Activated CD8-positive, alpha-beta memory T cell treated with anti-CD3 and anti-CD28 coated beads for 4 hours (primary cell): ENCODE measurements at places on chromosomes 13 and 19.

DNA sequence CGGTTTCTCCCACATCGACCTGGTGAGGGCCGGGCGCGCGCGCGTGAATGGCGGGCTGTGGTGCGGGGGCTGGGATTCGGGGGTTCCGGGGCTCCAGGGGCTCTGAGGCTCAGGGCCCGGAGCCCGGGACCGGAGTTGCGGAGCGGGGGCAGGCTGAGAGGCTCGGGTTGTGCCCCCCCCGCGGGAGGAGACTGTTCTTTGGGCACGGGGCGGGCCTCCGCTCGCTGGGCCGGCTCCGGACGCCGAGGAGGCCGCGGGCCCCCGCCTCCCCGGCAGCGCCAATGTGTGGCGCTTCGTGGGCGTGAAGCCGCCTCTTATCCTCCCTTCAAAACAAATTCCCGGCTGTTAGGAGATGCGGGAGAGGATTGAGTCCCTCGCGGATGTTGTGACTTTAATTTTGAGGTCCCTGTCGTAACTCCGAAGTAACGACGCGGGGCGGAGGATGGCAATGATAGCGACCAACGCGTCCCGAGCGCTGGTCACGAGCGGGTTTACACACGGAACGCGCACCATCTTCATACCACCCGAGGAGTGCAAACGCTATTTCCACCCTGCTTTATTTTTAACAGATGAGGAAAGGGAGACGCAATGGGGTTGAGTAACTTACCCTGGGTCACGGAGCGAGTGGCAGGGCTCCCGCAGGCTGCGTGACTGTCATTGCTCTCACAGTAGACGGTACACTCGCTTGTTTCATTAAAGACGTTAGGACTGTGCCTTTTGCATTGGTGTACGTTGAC is 536 bp downstream of the UBA2 start:
- DNase-seq = no peak

DNA sequence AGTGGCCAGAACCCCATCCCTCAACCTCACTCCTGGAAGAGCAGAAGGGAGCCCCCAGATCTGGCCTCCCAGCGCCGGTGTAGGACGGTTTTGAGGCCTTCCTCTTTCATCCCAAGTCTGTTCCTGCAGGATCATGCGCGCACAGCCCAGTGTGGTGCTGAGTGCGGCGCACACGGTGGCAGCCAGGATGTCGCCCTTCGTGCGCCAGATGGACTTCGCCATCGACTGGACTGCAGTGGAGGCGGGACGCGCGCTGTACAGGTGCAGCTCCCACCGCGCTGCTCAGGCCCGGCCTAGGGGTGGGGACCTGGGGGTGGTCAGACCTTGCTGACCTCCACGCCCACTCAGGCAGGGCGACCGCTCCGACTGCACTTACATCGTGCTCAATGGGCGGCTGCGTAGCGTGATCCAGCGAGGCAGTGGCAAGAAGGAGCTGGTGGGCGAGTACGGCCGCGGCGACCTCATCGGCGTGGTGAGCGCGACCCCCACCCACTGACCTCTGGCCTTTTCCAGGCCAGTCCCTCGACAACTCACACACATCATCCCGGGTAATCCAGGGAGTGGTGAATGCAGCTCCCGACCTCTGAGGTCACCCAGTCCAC is 14.8 kb downstream of the PNPLA6 start:
- no peak for DNase-seq

DNA sequence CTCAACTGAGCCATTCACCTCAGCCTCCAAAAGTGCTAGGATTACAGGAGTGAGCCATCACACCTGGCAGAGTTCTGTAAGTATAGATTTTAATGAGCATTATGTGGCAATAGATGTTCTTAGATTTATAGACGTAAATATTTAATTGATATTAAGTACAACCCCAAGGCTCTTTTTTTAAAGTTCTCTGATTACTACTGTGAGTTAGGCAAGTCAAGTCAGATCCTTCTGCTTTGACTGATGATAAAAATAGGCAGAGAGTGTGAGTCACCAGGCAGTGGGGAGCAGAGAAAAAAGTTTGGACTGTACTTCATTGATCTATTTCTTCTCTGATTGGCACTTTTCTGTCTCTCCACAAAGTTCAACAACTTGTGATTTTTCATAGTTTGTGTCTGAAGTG is 1379.9 kb downstream of the UQCRFS1 start:
- DNase-seq = no peak

- no peak for DNase-seq
Observed at GRCh38 chr19:33689868-33690267, 68.1 kb downstream of the CHST8 start.

- no peak for DNase-seq
Observed at GRCh38 chr19:19774354-19775033, 41.6 kb upstream of the ZNF14 start.

DNA sequence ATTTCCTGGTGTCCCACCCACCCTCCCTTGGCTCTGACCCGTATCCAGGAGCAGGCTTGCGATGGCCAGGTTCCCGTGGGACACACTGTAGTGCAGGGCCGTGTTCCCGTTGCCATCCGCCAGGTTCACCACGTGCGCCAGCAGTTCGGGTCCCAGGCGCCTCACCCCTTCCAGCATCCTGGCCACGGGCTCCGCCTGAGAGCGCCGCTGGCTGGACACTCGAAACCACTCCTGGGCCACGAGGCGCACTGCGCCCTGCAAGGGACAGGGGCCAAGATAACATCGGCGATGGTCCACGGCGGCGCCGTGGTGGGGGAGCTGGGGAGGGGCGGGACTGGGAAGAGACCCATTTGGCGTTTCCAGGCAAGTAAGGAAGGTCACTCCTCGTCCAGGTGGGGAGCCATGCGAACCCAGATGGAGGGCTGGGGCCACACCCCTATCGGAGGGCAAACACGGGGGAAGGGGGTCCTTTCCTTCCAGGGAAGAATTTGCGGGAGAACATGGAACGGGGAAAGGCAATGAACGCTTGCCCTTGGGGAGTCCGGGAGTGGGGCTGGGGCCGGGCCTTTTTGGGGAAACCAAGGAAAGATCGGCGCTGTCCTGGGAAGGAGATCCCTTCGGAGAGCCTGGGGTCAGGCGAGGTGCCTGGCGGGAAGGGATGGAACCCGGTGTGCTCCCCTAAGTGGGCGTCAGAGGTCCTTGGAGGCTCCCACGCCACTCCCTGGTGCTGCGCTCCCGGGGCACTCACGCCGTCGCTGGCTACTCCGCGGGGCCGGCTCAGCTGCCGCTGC is 9.9 kb downstream of the KANK3 start:
- DNase-seq = no peak

DNA sequence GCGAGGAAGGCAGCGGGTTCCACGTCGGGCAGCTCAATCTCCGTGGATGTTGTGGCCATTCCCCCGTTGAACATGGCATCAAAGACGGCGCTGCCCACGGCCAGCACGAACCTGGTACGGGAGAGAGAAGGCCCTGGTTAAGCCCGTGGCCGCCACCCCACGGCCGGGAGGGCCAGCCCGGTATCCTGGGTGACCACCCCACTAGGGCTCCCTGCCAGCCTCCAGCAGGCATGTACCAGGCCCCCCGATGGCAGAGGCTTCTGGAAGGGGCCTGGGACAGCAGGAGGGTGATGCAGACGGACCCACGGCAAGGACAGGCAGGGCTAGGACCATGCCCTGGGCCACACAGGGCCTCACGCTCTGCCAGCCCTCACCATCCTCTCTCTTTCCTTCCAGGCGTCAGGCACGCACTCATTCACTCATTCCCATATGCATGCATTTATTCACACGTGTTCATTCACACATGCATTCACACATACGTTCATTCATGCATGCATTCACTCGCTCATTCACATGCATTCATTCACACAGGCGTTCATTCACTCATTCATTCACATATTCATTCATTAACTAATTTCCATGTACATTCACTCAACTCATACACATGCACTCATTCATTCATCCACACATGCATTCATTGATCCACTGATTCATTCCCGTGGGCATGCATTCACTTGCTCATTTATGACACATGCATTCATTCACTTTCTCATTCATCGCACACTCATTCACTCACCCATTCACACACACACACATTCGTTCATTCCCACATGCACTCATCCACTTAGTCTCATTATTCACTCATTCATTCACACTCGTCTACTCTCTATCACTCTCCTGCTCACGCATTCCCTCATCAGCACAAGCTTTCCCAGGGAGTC is 17.9 kb downstream of the BTBD2 start:
- no peak for DNase-seq

GRCh38 chr13:97574926-97575325 is 141.0 kb downstream of the RAP2A start:
- DNase-seq = no peak

DNA sequence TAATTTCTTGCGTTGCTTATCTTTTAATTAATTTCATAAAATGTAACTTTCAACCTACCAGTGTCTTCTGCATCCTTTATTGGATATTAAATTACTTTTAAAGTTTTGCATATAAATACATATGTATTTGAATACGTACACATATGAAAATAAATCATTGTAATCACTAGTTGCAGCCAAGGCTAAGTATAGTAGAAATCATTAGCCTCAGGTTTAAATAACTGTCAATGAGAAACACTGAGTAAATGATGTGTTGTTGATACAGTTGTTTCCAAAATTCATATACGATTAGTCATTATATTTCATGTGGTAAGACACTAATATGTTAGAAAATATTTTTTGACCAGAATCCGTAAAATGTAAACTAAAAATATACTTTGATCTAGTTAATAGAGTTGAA is 1267.1 kb upstream of the PCDH20 start:
- no peak for DNase-seq

- no peak for DNase-seq
Observed at GRCh38 chr19:2683430-2684003, 19.0 kb downstream of the GNG7 start.

DNA sequence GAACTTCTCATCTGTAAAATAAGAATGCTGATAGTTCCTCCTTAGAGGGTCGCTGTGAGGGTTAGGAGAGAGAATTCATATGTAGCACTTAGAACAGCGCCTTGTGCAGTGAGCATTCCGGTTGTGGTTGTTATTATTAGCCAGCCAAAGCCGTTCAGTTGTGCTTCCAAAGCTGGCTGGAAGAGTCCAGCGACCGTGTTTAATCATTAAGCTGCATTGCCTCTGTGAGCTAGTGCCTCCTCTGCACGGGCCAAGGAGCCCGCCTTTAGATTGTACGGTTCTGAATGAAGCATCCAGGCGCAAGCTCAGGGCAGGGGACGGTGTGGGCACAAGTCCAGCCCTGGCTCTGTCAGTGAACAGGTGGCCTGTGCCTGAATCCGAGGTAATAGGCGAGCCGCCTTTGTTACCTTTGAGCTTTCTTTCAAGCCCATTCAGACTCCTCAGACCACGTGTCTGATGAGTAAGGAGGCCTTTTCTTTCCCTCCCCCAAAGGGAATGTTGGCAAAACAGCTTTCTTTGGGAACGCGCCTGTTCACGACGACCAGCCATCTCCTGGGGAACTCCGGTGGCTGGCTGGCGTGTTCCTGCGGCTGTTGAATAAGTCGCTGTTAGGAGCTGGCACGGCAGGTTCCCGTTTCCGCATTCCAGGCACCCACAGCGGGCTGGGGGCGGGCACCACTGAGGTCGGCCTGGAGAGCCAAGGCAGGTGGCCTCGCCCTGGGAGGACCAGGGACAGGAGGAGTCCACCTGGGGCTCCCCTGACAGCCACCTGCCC is 25.1 kb downstream of the SIPA1L3 start:
- DNase-seq = no peak

DNA sequence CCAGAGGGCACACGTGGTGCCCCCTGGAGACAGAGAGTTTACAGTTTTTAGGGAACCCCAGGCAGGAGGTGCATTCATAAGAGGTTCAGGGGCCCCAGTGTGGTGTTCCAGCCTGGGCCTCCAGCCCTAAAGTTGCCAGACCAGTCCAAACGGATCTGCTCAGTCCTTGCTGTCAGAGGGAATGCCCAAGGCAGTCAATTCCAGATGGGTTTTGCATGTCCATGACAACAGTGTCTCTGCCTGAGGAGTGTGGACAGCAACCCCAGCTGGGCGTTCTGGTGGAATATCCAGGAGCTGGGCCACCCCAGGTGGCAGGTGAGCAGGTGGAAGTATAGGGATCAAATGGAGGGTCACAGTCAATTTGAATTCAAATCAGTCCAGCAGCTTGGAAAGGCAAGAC is 25.3 kb downstream of the FBXO27 start:
- no peak for DNase-seq

DNA sequence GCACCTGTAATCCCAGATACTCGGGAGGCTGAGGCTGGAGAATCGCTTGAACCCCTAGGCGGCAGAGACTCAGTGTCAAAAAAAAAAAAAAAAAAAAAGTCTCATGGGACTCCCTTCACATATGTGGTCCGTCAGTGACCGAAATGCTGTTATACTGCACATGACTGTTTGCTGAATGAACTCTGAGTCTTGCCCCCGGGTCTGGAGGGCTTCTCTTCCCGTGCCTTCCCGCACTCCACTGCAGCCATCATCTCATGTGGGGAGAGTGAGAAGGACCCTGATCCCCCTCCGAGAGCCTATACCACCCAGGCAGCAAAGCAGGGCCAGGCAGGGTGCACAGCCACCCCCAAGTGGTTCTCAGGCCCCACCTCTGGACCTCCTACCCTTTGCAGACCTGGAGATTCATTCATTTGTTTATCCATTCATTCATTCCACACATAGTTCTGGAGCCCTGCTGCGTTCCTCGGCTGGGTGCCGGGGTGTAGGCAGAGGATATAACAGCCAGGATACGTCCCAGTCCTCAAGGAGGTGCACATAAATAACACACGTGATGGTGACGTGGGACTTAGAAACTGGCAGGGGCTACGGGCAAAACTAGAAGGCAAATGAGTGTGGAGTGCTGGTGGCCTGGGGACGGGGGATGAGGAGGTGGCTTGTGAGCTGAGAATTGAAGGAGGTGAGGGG is 14.2 kb downstream of the NDUFA11 start:
- DNase-seq = no peak

DNA sequence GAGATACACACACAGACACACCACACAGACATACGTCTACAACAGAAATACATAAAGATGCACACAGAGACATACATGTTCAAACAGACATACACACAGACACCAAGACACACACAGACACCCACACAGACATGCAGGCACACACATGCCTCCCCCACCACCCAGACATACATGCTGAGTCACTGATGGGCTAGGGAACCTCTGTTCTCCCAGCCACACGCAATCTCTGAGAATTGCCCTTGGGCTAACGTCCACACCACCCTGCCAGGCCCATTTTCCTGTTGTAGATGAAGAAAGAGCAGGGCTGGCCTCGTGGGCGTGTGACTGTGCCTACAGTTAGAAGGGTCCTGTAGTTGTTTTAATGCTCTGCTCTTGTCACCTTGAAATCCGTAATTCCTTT is 261.9 kb downstream of the KCNRG start:
- no peak for DNase-seq

GRCh38 chr13:30847650-30848307 is 58.3 kb upstream of the MEDAG start:
- DNase-seq = no peak

GRCh38 chr13:78709028-78709427 is 50.1 kb upstream of the OBI1 start:
- DNase-seq = no peak

DNA sequence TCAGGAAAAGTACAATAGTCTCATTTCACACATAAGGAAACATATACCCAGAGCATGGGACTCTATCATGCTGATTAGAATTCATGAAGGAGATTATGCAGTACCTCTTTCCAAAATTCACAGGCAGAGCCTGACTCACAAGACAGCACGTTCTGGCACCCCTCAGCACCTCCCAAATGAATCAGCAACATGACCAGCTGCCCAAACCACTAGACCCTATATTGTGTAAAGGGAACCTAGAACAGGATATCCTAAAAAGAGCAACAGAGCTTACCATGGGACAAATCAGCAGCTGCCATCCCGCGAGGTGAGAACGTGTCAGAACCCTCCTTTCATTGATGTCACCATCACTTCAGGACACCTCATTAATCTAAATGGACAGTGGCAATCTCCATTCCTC is 2.5 kb downstream of the ZNF426 start:
- no peak for DNase-seq

GRCh38 chr19:3708207-3708931 is at the start of gene TJP3:
Gene TJP3, plus strand, starts transcription at chr19:3708384. Its CDS starts 20,049 bp downstream, at chr19:3728433.
- no peak for DNase-seq

GRCh38 chr13:24858953-24859352 is 95.0 kb downstream of the RNF17 start:
- DNase-seq = no peak
